ENCODE measurements at places on chromosomes 12 and 14.

DNA sequence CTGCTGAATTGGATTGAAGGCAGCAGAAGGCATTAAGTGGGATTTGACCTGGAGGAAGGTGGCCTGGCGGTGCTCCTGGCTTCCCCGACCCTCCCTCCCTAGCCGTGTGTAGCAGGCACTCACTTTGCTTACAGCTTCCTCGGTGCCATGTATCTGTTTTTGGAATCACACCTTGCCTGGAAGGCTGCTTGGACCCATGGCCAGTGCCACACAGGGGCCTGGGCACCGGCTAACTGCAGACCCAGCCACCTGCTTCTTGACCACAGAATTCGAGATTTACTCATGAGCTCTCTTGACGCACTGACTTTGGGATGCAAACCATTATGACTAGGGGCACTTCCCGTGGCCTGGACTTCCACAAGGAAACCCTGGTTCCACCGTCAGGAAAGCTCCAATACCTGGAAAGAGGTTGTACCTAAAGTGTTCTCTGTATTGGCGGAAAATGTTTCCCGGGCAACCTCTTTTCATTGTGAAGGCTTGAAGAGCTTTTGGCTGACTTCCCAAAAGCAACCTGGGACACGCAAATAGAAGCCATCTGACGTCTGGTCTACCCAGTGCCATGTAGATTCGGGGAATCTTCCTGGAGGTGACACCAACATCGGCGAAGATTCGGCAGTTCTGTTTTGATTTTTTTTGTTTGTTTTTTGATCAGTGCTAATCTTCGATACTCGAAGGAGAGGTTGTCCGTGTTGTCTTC lies 125.6 kb upstream of the RTL1 start:
- no peak for DNase-seq

- peak; percentile 95 for DNase-seq
Measured at GRCh38 chr14:22848351-22849164, 12.2 kb downstream of the MMP14 start.

DNA sequence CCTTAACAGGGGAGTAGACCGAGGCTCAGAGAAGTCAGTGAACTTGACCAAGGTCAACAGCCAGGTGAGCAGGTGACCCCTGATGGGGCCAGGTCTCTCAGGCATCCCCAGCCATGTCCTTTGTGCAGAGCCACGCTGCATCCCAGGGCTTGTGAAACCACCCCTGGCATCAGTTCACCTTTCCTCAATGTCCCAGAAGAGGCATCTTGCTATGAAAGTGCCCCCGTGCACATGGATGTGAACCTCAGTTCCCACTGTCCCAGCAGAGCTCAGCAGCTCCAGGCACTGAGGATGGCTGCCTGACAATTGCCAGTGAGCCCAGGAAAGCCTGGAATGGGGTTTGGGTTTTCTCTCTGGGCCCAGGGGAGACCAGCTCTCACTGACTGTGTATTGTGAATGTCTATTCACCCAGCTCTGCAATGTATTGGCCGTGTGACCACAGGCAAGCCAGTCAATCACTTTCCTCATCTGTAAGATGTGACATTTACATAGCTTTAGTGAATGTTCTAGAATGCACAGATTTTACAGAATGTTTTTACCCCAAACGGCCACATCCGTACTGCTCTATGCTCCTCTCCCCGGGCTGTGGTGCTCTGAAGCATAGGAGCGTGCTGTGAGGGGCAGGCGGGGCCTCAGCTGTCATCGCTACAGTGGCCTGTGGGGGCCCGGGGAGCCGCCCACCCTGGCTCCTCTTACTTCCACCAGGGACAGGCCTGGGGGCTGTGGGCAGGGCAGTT lies 4.9 kb downstream of the CACNA2D4 start:
- DNase-seq = no peak

- no peak for DNase-seq
Measured at GRCh38 chr12:26520109-26520508, 312.9 kb downstream of the ITPR2 start.

GRCh38 chr12:100871195-100871734 lies 76.7 kb downstream of the ANO4 start:
- no peak for DNase-seq
